RKO (cell line): ENCODE measurements at places on chromosomes 2 and 18.

GRCh38 chr18:6614952-6615351, 114.6 kb upstream of the ARHGAP28 start:
- no peak for DNase-seq

GRCh38 chr2:235868645-235869044, 299.5 kb downstream of the GBX2 start:
- DNase-seq, result no peak

GRCh38 chr18:74342416-74343043, 26.9 kb downstream of the C18orf63 start:
- peak; percentile 77 for DNase-seq

DNA sequence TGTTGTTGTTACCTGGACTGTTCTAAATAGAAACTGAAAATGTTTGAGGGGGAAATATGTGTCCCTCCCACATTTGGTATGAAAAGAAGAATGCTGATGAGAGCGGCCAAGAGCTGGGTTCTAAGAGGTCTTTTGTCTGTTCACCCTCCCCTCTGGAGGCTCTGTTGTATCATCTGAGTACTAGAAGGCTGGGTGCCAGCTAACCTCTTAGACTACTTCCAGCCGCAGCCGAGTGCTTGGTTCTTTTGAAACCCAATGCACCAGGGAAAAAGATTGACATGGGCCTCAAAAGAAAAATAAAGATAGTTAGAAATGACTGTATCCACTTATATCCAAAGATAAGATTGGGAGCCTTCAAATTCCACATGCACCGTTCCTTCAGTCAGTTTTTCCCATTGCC, 255.9 kb downstream of the TXNL1 start:
- DNase-seq, result no peak

DNA sequence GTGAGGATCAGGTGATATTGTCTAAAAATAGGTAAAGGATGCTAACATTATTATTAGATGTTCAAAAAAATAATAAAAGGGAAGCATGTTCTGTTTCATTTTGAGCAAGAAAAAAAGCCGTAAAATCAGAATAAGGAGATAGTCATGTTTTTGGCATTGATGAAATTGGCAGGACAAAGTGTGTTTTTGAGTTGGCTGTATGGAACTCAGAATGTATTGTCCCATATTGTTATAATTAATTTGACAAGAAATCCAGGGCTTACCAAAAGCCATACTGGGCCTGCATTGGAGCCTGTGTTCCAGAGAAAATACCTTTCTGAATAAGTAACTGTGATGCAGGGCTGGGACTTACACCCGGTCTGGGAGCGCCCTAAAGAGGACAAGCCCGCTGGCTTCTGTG, 232.0 kb downstream of the AGAP1 start:
- DNase-seq, result no peak

- DNase-seq, result no peak
Observed at GRCh38 chr2:231467613-231468530, 3.6 kb upstream of the NCL start.

GRCh38 chr2:218897394-218898108, 16.9 kb downstream of the WNT10A start:
- no peak for DNase-seq

- DNase-seq, result no peak
Observed at GRCh38 chr2:163595028-163595427, 140.8 kb downstream of the FIGN start.

GRCh38 chr2:240599141-240599583, 12.6 kb downstream of the CAPN10 start:
- no peak for DNase-seq

- DNase-seq, result peak; percentile 61
Observed at GRCh38 chr18:22705328-22705727, 227.8 kb upstream of the RBBP8 start.

- DNase-seq, result no peak
Observed at GRCh38 chr2:141200191-141200590, 930.6 kb downstream of the LRP1B start.

DNA sequence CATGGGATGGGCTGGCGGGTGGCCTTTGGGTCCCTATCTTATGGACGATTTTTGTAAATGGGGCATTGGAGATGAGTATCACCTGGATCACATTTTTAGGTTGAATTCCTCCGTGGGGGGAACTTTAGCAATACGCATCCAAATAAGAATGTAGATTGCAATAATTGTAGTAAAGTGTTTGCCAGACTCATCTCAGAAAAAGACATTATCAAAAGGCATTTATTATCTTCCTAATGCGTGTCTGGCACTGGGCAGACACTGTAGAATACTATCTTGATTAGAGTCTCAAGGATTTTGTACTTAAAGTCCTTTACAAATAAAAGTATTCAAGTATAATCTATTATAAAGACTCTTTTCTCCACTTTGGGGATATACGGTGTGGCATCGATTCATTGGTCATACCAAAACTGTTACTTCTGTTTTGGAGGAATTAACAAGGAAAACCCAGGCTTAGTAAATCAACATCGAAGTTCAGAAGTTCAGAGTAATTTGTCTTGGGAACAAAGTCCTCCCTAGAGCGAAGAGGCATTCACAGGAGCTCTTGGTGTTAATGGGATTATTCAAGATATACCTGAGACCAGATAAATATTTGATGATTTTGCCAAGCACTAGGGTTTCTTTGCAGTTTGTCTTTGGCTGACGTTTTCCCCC, 578 bp upstream of the ACKR3 start:
- no peak for DNase-seq

- DNase-seq, result no peak
Observed at GRCh38 chr18:71471963-71472725, 1072.0 kb downstream of the CBLN2 start.

DNA sequence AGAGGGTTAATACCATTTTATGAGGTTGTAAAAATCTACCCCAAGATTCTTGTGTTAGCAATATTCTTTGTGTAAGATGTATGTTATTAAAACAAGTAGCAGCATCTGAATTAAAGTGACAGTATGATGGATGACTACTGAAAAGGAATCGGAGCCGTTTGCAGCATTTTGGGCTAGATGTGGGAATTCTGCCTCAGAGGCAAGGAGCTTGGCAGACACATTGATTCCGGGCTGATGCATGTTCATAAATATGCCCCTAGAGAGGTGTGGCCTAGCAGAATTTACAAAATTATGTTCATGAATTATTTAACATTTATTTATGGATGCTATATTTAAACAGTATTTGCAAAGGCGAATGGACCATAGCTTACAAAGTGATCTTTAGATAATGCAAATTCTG, 389.0 kb upstream of the ETAA1 start:
- DNase-seq, result no peak

- DNase-seq, result no peak
Observed at GRCh38 chr2:236748801-236749200, 179.2 kb downstream of the ACKR3 start.

- no peak for DNase-seq
Observed at GRCh38 chr2:144215701-144216675, 303.9 kb downstream of the ZEB2 start.

DNA sequence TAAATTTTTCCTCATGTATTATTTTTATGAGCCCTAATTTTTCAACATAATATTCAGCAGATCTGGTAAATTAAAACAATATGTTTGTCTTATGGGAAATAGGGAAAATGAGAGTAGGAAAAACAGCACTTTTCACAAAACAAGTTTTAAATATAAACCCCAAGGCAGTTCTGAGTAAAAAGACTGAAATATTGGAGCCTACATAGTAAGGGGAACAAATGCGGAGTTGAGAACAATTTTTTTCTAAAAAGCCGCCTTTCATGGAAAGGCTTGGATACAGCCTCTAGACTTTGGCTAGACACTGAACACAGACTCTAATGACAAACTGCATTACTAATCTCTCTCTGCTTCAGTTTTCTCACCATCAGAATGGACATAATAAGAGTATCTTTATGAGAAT, 174.1 kb downstream of the NOL4 start:
- no peak for DNase-seq

GRCh38 chr2:24568551-24568950, 77.5 kb downstream of the NCOA1 start:
- no peak for DNase-seq

GRCh38 chr2:70574618-70575017, 21.0 kb upstream of the TGFA start:
- DNase-seq, result no peak

DNA sequence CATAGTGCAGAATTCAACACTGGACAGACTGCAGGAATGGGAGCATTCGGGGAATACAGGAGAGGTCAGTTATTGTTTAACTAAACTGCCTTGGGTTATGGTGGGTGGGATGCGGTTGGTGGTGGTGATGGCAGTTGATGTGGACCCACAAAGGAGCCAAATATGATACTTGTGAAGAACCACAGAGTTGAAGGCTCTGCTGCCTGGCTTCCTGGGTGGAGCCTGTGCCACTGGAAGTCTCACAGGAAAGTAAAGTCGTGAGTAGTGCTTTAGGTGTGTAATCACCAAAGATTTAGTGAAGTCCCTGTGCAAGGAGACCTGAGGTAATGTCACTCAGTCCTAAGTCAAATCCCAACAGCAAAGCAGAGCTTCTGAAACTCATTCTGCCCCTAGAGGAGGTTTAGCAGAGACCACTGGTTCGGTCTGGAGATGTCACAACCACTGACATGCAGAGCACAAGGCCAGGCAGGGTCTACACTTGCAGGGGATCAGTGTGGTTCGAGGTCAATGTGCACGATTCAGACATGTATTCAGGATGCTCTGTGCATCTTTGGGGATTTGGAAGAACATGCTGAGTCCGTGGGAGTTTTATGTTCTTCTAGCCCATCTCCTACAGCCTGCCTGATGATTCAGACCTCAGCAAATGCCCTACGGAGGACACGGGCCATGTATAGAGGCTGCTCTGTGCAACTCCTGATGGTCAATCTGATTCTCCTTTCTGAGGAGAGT, 1150.9 kb downstream of the RPIA start:
- DNase-seq, result no peak

GRCh38 chr18:62784966-62785413, 69.6 kb downstream of the PHLPP1 start:
- DNase-seq, result no peak

- DNase-seq, result no peak
Observed at GRCh38 chr2:72576861-72577260, 249.0 kb downstream of the EXOC6B start.

GRCh38 chr2:26563686-26564085, 77.5 kb downstream of the CIB4 start:
- no peak for DNase-seq

- DNase-seq, result no peak
Observed at GRCh38 chr2:20214566-20215182, 10.3 kb downstream of the SDC1 start.

- no peak for DNase-seq
Observed at GRCh38 chr2:113164930-113165585, 8.7 kb upstream of the PSD4 start.

DNA sequence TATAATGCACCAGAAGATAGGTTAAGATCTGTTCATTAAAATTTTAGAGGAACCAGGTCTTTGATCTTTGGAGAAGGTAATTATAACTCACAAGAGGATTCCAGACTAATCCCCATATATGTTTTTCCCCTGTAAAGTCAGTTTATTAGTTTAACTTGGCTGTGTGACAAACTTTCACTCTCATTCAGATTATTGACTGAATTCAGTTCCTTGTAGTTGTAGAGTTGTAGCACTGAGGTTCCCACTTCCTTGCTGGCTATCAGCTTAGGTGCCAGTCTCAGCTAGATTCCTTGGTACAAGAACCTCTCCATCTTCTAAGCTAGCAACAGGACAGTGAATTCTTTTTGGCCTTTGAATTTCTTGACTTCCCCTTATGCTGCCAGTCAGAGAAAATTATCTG, 19.1 kb downstream of the REG1A start:
- no peak for DNase-seq

GRCh38 chr2:24205131-24205530, 30.3 kb downstream of the FAM228A start:
- no peak for DNase-seq

DNA sequence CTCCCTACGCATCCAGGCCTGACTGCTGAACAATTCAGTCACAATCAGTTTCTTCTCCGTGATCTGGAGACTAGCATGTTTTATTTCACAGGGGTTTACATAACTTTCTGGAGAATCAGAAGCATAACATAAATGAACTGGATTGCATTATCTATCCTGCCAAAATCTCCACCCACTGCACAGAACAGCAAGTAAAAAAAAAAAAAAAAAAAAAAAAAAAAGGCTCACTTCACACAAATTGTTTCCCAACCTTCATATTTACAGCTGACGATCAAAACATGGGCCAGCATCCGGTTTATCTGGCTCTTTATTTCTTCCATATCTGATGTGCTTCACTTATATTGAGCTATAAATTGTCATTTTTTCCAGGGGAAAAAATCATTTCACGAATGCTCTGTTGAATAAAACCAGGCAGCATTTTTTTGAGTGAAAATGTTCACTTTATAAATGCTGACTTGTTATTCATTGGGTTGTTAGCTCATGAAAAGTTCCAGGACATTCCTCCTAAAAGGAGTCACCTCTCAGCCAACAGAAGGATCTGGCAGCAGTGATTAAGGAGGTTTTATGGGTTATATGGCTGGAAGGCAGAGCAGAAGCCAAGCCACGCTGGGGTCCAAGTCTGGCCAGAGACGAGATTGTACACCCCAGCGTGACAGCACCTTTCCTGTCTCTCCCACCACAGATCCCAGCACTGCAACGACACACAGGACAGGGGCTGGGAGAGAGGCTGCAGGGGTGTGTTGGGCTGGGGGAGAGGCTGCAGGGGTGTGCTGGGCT, 51.2 kb upstream of the GLI2 start:
- no peak for DNase-seq

- no peak for DNase-seq
Observed at GRCh38 chr2:46213906-46214305, 83.3 kb upstream of the EPAS1 start.

- DNase-seq, result no peak
Observed at GRCh38 chr2:66748939-66749338, 314.0 kb downstream of the MEIS1 start.

DNA sequence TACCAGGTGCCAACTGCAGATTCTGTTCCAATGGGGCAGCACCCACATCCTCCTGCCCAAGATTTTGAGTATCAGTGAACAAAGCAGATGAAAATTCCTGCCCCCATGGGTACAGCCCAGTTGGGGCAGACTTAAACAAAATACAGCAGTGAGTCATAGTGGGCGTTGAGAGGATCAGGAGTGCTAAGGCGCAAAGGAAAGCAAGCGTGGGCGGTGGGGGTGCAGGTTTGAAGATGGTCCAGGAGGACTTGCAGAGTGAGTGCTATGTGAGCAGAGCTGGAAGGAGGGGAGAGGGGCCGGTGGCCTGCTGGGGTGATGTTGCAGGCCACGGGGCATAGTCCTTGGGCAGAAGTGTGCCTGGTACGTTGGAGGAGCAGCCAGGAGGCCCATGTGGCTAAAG, 24.7 kb downstream of the STEAP3 start:
- no peak for DNase-seq

GRCh38 chr18:11885278-11885947, 22.7 kb downstream of the MPPE1 start:
- no peak for DNase-seq
